ENCODE measurements at places on chromosomes 1 and 21.

DNA sequence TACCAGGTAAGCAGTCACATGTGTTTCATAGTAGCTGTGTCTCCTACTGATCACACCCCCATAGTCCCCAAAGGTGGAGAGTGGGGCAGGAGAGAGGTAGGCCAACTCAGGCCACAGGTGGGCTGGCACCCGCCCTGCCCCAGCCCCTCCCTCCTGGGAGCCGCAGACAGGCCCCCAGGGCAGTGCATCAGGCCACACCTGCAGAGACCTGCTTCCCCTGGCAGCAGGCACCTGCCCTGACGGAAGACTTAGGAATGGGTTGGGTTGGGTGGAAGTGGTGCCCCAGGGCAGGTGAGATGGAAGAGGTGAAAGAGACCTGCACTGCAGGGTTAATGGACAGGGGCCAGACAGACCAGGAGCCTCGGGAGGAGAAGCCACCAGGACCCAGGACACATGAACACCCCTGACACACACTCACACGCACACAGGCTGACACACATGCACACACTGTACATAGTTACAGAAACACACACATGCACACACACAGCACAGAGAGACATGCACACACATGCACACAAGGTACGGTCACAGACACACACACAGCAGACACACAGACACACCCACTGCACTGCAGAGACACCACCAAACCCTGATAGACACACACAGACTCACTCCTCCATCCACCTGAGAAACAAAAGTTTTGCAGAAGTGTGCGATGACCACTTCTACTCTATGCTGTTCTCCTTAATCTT lies 1.7 kb upstream of the COL18A1 start:
- DNase-seq = no peak

DNA sequence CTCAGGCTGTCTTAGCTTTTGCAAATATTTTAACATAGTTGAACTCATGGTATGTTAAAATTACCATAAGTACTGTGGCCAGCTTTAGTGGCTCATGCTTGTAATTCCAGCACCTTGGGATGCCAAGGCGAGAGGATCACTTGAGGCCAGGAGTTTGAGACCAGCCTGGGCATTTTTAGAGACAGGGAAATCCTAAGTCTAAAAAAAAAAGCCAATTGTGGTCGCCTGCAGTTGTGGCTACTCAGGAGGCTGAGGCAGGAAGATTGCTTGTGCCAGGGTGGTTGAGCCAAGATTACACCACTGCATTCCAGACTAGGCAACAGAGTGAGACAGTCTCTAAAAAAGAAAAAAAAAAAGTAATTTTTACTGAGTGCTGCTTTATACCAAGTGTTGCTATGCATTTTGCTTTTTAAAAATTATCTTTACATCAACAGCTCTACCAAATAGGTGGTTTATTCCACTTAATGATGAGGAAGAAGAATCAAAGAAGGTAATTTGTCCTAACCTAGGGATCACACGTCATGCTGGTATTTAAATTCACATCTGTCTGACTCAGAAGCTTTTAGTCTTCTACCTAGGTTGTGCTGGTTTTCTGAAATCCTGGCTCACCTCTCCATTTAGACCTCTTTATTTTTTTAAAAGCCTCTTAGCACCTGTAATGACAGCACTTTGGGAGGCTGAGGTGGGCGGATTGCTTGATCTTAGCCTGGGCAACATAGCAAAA lies 16.8 kb downstream of the PPP1R12B start:
- DNase-seq = no peak

GRCh38 chr1:161941726-161942436 lies 81.8 kb downstream of the OLFML2B start:
- no peak for DNase-seq

DNA sequence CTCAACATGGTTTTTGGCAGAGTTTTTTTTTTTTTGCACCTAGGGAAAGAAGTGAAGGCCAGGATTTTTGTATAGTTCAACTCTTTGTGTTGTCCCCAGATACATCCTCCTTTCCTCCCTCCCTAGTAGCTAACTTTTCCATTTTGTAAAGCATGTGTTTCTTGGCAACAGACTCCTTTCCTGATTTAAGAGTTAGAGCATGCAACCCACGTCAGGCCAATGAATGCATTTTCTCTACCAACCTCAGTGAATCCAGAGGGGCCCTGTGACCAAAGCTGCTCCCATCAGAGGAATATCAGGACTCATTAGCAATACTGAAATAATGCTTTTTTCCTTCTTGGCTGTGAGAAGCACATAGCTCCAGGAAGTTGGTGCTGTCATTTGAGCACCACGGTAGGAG lies 287.2 kb downstream of the LMO4 start:
- no peak for DNase-seq

- DNase-seq = no peak
Observed at GRCh38 chr1:220307607-220308006, 35.4 kb upstream of the RAB3GAP2 start.

GRCh38 chr1:184532199-184532598 lies 145.4 kb downstream of the C1orf21 start:
- no peak for DNase-seq

GRCh38 chr1:174258148-174258550 lies 98.8 kb downstream of the RABGAP1L start:
- no peak for DNase-seq

DNA sequence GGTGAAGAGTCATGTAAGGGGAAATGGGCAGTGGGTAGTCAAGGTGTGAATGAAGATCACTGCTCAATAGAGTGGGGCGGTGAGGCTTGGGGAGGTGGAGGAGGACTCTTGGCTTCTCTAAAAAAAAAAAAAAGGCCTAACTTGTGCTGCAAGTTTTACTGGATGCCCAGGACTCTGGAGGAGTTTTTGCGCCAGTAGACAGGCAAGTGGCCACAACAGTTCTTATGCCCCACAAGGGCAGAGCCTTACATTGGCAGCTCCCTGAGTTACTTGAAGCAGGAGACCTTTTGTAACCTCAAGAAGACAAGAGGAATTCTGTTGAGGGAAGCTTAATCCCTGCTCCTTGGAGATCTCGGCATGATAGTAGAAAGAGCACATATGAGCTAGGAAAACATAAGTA lies 54.9 kb upstream of the PPP2R5A start:
- no peak for DNase-seq

GRCh38 chr1:59353453-59353852 lies 56.6 kb downstream of the FGGY start:
- DNase-seq = no peak

GRCh38 chr1:220891224-220892085 lies 12.2 kb downstream of the HLX start:
- DNase-seq = no peak

DNA sequence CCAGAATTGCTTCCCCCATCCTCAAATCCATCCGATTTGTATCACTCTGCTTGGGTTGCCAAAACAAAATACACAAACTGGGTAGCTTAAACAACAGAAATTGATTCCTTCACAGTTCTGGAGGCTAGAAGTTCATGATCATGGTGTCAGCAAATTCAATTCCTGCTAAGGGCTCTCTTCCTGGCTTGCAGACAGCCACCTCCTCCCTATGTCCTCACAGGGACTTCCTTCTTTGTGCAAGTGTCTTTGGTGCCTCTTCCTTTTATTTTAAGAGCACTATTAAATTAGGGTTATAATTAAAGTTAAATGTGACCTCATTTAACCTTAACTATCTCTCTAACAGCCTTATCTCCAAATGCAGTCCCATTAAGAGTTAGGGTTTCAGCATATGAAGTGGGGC lies 112.8 kb downstream of the PLPP3 start:
- DNase-seq = no peak

DNA sequence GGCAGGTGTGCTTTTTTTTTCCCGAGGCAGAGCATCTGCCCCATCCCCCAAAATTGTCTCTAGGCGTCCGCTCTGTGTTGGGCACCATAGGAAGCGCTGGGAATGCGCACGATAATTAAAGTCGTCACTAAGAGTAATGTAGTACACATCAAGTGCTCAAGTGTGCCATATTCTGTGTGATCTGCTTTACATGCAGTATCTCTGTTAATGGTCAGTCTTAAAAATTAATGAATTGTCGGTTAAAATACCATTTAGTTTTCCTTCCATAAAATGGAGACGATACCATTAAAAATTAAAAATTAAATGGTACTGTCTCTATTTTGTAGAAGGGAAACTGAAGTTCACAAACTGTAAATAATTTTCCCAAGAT lies 544 bp upstream of the CCT8 start:
- DNase-seq = no peak

DNA sequence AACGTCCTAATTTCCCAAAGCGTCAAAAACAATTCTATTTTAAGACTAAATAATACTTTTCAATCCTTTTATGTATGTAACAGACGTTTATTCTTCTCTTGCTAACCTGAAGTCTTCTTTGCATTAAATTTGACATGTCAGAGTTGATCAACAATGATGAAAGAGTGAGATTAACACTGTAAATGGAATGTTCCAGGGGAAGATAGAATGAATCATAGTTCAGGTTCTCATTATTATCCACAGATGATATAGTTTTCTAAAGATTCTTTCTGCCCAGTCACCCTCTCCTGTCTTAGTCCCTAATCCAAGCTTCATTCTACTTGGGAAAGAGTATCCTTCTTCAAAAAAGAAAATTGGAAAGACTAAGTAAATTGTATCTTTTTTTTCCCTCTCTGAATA lies 38.9 kb downstream of the SDCCAG8 start:
- DNase-seq = peak; percentile 58

- peak; percentile 79 for DNase-seq
Observed at GRCh38 chr1:54287176-54287650, 87.2 kb downstream of the MRPL37 start.

- DNase-seq = no peak
Observed at GRCh38 chr1:154423304-154423987, 18.3 kb downstream of the IL6R start.

GRCh38 chr1:19354531-19354981 lies 42.4 kb downstream of the SLC66A1 start:
- DNase-seq = no peak
